ENCODE measurements at places on chromosomes 3 and 15.

- DNase-seq: no peak
These were observed 48.2 kb downstream of the COL6A6 start for GRCh38 chr3:130565224-130565623.

GRCh38 chr3:42526616-42527367, 24.3 kb downstream of the VIPR1 start:
- peak; percentile 72 for DNase-seq

DNA sequence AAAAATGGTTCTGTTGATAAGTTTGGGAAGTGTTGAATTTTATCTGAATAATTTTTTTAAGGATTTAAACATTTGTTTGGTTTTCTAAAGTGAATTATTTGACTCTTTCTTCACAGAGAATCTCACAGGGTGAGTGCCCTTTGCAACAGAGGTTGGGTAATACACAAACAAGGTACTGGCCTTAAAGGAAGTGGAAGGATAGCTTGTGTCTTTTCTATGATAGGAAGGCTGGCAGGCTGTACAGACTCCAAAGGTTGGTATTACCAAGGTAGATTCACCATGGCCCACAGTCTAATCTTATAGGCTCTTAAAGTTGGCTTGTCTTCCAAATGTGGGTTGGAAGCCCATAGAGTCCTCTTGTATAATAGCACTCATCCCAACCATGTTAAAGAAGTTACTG, 311.5 kb downstream of the SV2B start:
- no peak for DNase-seq

- no peak for DNase-seq
These were observed 23.2 kb downstream of the SEMA5B start for GRCh38 chr3:123004201-123004918.

- DNase-seq: no peak
These were observed 172.6 kb downstream of the PLCL2 start for GRCh38 chr3:17057321-17057720.

GRCh38 chr15:71790081-71790480, 20.3 kb upstream of the NR2E3 start:
- no peak for DNase-seq
